Stimulated activated CD8-positive, alpha-beta memory T cell treated with anti-CD3 and anti-CD28 coated beads, Interleukin-2, amount 100 ng/mL, for 1 hour (primary cell): ENCODE measurements at places on chromosomes 6 and 20.

DNA sequence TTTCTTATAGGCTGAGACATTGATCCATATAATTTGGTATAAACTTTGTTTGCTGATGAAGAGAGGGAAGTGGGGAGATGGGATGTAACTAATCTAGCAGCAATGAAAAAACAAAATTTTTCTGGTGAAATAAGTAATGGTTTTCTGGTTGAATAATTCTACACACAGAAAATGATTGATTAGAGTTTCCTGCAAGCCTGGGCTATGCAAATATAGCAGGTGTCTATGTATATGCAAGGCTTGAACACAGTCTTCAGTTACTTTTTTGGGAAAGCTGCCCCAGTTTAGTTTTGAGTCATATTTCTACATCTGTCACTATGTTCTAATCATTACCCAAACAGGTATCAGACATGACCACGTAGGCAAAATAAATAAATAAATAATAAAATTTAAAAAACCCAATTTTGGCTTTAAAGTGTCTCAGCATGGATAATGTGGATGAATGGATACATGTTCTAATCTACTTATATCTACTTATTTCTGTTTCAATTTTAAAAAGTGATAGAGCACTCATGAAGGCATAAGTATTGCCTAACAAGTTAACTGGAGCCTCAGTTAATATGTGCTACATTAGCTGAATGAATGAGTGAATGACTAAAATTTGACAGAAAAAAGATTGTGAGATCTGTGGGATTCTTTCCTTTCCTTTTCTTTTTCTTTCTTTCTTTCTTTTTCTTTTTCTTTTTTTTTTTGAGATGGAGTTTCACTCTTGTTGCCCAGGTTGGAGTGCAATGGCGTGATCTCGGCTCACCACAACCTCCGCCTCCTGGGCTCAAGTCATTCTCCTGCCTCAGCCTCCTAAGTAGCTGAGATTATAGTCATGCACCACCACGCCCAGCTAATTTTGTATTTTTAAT is 37.2 kb upstream of the TFB1M start:
- DNase-seq = no peak

- DNase-seq = no peak
Observed at GRCh38 chr6:132651062-132651461, 7.9 kb downstream of the TAAR1 start.

GRCh38 chr6:53703047-53703446 is 37.5 kb upstream of the KLHL31 start:
- DNase-seq = no peak

DNA sequence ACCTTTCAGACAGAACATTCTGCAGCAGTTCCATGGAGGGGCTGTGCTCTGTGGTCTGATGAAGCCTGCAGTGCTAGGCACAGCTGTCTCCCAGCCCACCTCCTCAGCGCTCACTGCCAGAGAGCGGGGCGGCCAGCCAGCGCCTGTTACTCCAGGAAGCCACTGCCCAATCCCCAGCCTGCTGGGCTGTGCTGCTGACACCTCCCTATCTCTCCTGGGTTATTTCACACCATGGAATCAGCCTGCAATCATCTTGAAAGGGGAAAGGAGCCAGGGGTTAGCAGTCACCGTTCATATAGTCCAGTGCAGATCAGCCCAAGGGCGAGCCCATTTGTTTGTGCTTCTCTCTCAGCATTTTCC is 46.3 kb upstream of the NHSL1 start:
- DNase-seq = no peak

GRCh38 chr6:103797738-103798137 is 1062.0 kb downstream of the HACE1 start:
- DNase-seq = no peak

GRCh38 chr6:154886016-154886415 is 109.1 kb upstream of the TIAM2 start:
- DNase-seq = no peak

- DNase-seq = no peak
Observed at GRCh38 chr6:63672582-63673129, 37.1 kb downstream of the PHF3 start.

DNA sequence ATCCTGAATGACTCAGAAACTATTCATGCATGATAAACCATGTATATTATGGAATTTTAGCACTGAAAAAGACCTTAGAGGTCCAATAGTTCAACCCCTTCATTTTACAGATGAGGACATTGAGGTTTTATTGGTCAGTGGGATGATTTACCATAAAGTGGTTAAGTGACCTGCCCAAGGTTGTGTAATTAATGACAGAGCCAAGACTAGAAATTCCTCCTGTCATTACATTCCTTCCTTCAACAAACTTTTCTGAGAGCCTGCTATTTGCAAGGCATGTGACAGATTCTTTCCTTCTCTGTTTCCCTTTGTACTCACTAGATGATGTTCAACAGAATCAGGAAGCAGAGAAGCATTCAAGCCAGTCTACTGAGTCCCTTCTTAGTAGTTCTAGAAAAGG is 170.7 kb upstream of the KCNK16 start:
- no peak for DNase-seq

DNA sequence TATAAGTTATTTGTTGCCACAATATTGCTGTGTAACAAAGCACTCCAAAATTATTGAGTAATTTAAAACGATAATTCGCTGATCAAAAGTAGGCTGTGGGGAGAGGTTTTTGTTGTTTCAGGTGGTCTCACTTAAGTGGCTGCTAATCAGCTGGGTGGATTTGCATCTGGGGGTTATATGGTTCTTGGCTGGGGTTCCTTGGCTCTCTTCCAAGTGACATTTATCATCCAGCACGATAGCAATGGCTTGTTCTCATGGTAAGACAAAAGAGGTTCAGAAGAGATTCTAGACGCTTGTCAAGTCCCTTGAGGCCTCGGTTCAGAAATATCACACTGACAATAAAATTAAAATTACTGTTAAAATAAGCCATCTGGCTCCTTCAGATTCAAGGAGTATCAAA is 1648.8 kb downstream of the GRIK2 start:
- no peak for DNase-seq

- no peak for DNase-seq
Observed at GRCh38 chr20:49785852-49786175, 26.8 kb upstream of the SLC9A8 start.

DNA sequence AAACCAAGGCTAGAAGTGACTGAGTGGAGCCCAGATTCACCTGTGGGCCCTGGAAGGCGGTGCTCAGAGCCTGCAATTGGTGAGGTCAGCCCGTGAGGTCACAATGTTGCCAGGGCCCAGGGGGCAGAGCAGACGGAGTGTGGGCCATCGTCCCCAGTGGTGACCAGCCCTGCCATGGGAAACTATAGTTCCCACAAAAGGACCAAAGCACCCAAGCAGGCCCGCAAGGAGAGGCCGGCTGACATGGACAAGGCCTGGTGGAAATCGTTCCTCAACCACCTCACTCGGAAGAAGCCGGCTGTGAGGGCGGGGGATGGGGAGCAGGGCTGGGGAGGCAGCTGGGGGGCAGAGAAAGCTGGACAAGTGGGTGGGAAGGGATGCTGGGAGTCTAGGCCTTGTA is at the start of gene C20orf144:
C20orf144 (plus strand) TSS at position 156 of the 400 bp plus-strand sequence; CDS start at position 175, 19 bp downstream.
- DNase-seq = no peak

DNA sequence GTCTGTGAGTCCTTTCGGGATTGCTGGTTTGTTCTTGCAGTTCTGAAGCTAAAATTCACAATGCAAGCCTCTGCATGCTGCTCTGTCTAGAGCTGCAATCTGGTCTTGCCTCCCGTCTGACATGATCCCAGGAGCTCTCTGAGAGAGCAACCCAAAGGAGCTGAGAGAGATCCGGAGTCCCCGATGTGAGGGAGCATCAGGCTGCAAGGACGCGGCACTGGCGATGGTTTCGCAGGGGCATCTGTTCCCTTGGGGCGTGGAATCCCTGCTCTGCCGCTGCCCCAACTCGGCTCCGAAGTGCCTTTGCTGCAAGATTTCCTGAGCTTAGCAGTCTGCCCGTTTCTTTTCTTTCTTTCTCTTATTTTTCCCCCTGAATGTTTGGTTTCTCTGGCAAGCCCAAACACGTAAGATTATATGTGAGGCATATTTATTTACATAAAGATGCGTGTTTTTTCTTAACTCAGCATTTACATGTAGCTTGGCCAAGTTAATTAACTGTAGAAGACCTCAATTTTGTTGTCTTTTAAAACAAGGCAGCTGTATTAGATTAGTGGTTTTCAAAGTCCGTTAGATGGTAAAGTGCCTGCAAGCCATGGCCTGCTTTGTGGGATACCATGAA is 873.0 kb downstream of the KIF16B start:
- DNase-seq = no peak

DNA sequence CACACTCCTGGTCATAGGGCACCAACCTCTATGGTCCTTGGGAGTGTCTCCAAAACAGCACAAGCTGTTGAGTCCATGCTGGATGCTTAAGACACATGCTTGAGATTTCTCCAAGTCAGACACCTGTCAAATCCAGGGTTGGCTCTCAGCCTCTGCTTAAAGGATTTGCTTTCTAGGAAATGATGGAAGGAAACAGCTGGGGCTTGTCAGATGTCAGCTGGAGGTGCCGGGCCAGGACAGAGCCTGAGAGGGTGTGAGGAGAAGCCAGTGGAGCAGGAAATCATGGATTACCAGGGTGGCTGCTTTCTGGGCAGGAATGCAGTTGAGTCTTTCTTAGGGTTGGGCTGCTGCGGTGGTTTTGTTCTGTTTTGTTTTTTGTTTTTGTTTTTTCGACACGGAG is 83.0 kb upstream of the FAM184A start:
- DNase-seq = no peak

GRCh38 chr6:76881414-76881813 is 581.9 kb downstream of the HTR1B start:
- DNase-seq = no peak

GRCh38 chr20:44704551-44704971 is 10.6 kb upstream of the CCN5 start:
- DNase-seq = no peak

DNA sequence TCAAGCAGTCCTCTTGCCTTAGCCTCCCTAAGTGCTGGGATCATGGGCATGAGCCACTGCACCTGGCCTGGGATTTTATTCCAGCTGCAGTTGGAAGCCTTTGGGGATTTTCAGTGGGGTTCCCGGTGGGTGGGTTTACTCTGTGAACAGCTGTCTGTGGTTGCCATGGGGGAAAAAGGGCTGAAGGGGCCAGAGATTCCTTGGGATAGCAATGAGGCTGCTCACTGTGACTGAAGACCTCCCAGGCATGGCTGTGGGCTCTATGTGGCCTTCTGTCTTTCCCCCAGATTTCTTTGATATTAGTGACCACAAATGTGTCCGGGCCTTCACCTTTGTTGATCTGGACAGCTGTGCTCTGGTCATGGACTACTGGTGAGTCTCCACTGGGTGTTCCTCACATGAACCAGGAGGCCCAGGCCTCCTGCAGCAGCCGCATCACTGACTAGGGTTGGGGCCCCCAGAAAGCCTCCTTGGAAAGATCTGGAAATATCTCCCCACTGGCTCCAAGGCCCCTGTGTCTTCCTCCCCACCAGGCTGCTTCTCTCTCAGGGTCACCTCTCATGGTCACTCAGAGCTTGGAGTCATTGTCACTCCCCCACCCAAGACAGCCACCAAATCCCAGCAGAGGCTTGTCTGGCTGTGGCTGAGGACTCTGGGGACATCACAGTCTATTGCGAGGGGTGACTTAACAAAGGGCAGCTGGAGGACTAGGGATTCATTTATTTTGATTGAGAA is 33.4 kb downstream of the EFCAB8 start:
- DNase-seq = no peak

DNA sequence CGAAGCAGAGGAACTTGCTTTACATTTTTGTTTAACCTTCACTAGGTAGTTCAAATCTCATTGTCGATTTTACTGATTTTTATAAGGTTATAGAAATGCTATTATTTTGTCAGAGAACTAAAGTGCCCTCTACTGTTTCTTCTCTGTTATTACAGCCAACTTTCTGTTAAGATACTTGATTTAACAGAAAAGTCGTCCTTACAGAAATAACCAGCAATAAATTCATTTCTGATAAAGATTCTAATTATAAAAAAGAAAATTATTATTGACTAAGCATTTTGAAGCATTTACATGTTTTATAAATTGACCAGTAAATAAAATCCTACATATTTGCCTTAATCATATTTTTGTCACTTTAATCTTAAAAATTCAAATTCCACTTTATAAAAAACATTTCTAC is 60.8 kb downstream of the OGFRL1 start:
- DNase-seq = no peak

- no peak for DNase-seq
Observed at GRCh38 chr20:57677584-57677982, 32.2 kb downstream of the PMEPA1 start.

DNA sequence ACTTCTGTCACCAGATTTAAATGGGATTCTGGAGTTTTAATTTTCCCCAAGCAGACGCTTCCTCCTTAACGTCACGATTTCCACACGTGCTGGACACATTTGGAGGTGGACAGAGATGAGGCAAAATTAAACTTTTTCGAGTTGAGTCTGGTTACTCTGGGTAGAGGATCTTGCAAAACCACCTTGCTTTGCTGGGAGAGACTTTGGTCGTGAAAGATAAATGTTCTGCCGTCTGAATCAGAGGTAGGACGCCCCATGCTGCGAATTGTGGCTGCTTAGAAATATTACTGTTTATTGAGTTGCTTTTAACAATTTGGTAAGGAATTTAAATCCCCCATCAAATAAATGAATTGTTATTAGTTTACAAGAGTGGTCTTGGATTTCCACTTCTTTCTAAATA is 46.8 kb downstream of the CTCFL start:
- DNase-seq = no peak

DNA sequence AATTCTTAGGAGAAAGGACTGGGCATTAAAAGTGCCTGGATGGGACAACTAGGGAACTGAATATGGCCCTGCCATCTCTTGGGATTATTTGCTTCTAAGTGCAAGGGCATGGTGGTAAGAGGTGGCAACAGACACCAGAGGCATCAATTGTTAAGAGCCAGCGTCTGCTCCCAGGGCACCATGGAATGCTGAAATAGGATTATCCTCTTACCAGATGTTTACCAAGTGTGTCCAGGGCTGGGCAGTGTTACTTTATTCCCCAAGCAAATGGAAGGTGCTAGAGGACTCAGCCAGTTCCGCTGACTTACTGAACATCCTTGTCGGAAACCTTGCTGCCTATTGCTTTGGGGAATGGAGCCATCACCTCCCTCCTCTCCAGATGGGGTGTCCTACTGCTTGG is 273.6 kb upstream of the SUPT3H start:
- no peak for DNase-seq

GRCh38 chr6:21871831-21872230 is 278.3 kb downstream of the SOX4 start:
- DNase-seq = no peak

- no peak for DNase-seq
Observed at GRCh38 chr6:155216312-155217046, 47.3 kb upstream of the CLDN20 start.

- DNase-seq = no peak
Observed at GRCh38 chr6:36066817-36067216, 39.2 kb downstream of the MAPK14 start.

DNA sequence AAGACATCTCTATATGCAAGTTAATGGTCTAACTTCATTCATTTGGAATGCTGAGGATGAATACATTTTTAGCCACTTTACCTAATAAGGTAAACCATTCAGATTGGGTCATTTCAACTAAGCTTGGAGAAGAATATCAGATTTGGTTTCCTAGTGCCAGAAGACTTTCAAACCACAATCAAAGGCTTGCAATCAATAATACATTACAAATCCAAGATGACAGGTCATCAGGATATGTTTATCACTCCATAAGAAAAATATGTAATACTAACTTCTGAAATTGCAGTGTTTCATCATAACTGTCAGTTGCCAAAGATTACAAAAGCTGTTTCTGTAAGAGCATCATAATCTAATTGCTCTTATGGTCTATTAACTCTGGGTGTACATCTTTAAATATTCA is 654.0 kb downstream of the COL12A1 start:
- DNase-seq = no peak

GRCh38 chr20:19815553-19815991 is 57.5 kb downstream of the RIN2 start:
- no peak for DNase-seq
